Hepatocyte (in vitro differentiated cells): ENCODE measurements at places on chromosomes 11 and 22. TPM values are rescaled to one million over a fixed set of nuclear protein-coding genes. Genes with fewer than 3 reads are reported as not detected.

DNA sequence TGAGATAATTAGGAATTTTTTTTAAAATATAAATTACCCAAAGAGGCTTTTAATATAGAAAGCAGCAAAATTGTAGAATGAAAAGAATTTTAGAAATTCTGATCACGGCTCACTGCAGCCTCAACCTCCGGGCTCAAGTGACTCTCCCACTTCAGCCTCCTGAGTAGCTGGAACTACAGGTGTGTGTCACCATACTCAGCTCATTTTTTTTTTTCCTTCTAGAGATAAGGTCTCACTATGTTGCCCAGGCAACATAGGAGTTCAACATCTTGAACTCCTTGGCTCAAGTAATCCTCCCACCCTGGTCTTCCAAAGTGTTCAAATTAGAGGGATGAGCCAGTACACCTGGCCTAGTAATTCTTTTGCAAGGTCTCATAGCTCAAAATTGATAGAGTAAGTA, 76.7 kb downstream of the ATG16L2 start:
- DNase-seq = no peak

DNA sequence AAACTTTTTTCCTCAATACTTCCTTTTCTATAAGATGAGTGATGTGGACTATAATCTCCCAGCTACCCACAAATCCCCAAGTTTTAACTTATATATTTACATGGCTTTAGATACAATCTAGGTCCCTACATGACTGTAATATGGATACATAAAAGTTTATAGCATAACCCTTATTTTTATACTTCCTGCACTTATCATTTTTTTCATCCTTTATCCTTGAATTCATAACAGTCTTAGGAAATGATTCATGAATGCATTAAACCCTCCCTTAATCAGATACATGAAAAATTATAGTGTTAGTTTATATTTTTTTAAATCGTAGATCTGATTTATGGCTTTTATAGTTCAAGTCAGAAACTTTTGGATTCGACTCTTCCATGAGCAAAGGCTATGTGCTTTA, 195.8 kb downstream of the MAML2 start:
- DNase-seq = no peak

DNA sequence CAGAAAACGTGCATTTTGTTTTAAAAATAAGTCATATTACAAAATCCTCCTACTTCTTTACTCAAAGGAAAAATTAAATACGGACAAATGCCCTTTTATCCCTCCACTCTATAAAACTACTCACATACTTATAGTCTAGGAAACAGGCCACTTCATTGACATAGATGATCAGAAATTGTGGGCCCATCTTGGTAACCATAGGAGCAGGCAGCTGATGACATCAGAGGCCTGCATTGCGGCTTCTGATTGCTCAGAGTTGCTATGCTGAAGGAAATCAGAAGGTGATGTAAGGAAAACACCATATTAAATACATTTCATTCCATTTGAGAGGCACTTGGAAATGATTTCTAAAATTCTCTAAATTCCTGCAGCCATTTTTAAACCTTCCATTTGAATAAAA, 27.0 kb downstream of the FAM76B start:
- DNase-seq = no peak

DNA sequence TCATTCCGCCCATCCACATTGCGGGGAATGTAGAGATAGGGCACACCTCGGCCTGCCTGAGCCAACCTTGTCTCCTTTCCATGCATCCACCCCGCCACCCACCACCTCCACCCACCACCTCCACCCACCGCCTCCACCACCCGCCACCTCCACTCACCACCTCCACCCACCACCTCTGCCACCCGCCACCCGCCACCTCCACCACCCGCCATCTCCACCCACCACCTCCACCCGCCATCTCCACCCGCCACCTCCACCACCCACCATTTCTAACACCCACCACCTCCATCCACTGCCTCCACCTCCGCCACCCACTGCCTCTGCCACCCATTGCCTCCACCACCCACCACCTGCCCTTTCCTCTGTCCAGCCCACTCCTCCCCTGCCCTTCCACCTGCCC, 78.4 kb downstream of the IGLL1 start:
- DNase-seq = peak; percentile 2

Gene MYBPC3
- total RNA-seq = 0.68 and 1.4 TPM in 2 replicates

Gene DEUP1
- total RNA-seq = 0.40 and 0.47 TPM in 2 replicates

Gene CAVIN3
- 70.3 and 93.3 TPM in 2 replicates for total RNA-seq

Gene TRIM51
- not detected in 2 replicates for total RNA-seq

Gene OR8D2
- total RNA-seq = not detected in 2 replicates

- no peak for DNase-seq
Observed at GRCh38 chr11:91244912-91245311, 979.7 kb upstream of the FAT3 start.

DNA sequence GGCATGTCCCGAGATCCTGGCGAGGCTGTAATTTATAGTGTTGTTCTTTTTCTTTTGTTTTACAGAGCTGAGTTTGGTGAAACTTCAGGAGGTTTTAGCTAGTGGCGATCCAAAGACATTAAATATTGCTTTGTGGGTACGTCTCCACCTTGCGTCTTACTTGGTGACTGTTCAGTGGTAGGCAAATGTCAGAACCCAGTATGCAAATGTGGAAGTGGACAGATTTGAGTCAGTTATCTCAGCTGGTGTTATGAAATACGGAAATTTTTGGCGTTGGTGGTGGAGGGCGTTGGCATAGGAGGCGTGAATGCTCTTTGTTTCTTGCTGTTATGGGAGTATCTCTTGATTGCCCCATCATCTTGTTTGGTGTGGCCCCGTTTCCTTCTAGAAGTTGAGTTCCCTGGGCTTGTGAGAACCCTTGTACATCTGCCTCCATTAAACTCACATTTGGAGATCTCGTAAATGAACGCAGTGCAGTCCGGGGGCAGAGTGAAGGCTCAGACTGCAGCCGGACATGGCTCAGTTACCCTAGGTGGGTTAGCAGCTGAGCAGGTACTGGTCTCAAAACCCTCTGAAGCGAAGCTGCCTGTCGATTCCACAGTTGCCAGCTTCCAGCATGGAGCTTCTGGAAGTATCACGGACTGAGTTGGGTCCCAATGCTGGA, 39.9 kb downstream of the PTPRJ start:
- DNase-seq = no peak

GRCh38 chr11:27451244-27451965, 21.2 kb downstream of the LGR4 start:
- DNase-seq = no peak

DNA sequence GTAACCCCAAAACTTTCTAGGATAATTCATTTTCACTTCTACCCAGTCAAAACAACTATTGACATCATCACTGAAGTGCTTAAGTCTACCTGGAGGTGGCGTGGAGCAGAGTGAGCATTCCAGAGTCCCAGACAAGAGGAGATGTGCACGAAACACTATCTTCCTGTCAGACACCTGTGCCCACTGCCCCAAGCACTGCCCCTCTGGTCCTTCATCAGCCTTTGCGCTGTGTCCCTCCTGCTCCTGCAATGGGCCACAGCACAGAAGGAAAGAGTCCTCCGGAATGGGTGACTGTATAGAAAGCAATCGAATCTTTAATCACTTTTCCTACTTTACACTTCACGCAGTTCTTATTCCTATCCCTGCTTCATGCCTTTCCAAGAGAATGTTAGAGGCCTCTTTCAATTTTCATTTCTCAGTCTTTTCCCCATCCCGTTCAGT, 512 bp upstream of the GRIA4 start:
- DNase-seq = peak; percentile 50

Gene DDIAS
- 2.6 and 2.7 TPM in 2 replicates for total RNA-seq

- no peak for DNase-seq
Observed at GRCh38 chr22:33902073-33902472, 18.2 kb downstream of the LARGE1 start.
